ENCODE measurements at places on chromosomes 4 and X. TPM values are rescaled to one million over a fixed set of nuclear protein-coding genes. Genes with fewer than 3 reads are reported as not detected.

The PABPC1L2B gene
- not detected for total RNA-seq

The SULT1B1 gene
- total RNA-seq, result 0.59 TPM

The APOO gene
- total RNA-seq, result 8.3 TPM

The F8A2 gene
- total RNA-seq, result not detected

The MAGEE2 gene
- total RNA-seq, result not detected

The TRIM61 gene
- 3.0 TPM for total RNA-seq

The CXCL11 gene
- not detected for total RNA-seq

The SPARCL1 gene
- not detected for total RNA-seq

The FGG gene
- not detected for total RNA-seq

The C4orf50 gene
- not detected for total RNA-seq

The NDP gene
- total RNA-seq, result 1.4 TPM

The CXCL9 gene
- total RNA-seq, result not detected

The TCEAL2 gene
- total RNA-seq, result not detected

The MAPK10 gene
- 4.2 TPM for total RNA-seq

The DMRTC1B gene
- total RNA-seq, result not detected

The FAM47A gene
- total RNA-seq, result not detected

The CXorf58 gene
- not detected for total RNA-seq

The KLB gene
- total RNA-seq, result not detected

The SMARCA1 gene
- 86.4 TPM for total RNA-seq

The DAPP1 gene
- not detected for total RNA-seq

The EGF gene
- 11.3 TPM for total RNA-seq

The KIAA0232 gene
- 24.8 TPM for total RNA-seq

The CENPI gene
- 15.8 TPM for total RNA-seq

The PAGE4 gene
- not detected for total RNA-seq

The ARHGEF9 gene
- 11.6 TPM for total RNA-seq

The CCDC110 gene
- 5.0 TPM for total RNA-seq
